ENCODE measurements at places on chromosomes 7 and 10.

DNA sequence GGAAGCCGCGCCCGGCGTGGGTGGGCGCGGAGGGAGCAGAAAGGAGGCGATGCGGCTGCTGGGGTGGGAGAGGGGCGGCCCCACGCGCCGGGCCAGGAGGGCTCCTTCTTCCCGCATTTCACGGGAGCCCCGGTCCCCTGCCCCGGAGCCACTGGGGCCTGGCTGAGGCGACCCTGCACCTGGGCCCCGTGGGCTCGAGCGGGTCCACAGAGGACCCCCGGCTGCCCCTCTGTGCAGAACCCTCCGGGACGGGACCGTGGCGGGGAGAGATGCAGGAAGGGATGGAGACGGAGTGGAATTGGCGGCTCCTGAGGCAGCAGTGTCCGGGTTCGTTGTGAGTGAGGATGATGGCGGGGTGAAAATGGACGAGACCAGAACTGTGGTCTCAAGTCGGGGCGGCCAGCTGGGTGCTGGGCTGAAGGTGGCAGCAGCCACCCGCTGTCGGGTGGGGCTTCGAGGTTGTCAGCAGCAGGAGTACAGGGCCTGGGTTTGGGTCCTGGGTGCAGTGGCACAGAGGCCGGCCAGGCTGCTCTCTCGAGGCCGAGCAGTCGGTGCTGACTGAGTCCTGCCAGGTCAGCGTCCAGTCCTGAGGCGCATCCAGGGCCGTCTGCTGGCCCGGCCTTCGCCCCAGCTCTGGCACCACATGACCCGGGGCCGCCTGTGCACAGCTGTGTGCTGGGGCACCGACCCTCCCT, 80.4 kb downstream of the VIPR2 start:
- DNase-seq = no peak

- DNase-seq = no peak
Observed at GRCh38 chr10:9845075-9845474, 1172.6 kb upstream of the CELF2 start.

GRCh38 chr10:108631332-108631731, 1292.0 kb downstream of the XPNPEP1 start:
- DNase-seq = no peak

DNA sequence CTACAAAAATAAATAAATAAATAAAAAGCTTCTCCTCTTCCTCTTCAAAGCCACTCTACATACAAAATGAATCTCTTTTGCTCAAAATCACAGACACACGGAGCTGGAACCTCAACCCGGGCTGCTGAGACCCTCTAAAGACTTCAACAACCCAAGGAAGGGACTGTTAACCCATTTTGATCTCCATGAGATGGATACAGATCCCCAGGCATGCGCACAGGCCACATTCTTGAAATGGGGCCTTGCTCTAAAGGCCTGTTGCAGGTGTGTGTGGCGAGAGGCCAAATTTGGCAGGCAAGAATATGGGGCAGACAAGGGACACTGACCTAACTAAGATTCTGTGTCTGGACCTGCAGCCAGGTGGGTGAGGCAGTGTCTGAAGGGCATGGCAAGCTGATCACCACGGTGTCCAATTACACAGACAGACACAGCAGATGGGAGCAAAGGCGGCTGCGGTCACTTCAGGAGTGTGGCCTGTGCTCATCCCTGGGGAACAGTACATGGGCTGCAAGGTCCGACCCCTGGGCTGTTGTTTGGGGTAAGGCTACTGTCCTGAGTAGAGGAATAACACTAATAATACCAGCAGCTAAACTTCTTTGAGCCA, 219.8 kb downstream of the HECW1 start:
- DNase-seq = no peak

- DNase-seq = no peak
Observed at GRCh38 chr10:132714986-132715775, 70.8 kb downstream of the NKX6-2 start.

DNA sequence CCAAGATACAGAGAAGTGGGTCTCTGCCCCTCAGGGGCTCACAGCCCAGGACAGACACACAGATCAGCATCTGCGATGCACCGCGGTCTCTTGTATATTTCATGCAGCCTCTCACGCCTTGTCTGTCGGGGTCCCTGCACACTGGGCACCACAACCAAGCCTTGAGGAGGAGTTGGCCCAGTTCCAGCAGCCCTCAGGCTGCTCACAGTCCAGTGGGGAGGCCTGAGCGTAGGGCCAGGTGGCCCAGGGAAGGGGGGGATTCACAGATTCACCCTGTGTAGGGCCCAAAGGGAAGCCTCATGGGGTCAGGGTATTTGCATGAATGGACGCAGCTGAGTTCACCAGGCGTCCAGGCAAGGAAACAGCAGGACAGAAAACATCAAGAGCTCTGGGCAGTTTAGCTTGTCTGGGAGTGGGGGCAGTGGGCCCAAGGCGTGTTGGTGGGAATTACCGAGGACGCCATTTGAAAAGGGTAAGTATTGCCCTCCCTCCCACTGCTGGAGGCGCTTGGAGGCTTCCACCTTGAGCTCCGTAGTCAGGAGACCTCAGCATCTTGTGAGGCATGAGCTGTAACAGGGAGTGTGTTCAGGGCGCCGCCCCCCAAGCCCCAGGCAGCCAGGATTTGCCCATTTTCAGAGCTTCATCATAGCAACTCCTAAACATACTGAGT, 129.1 kb upstream of the CHST15 start:
- no peak for DNase-seq

DNA sequence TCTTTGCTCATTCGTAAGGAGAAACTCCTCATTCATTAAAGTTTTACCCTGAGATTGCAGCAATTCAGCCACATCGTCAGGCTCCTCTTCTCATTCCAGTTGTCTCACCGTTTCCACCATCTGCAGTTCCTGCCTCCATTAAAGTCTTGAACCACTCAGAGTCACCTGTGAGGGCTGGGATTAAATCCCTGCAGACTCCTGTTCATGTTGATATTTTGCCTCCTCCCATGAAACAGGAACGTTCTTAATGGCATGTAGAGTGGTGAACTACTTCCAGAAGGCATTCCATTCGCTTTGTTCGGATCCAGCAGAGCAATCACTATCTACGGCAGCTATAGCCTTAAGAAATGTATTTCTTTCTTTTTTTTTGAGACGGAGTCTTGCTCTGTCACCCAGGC, 96.5 kb upstream of the FAM20C start:
- no peak for DNase-seq

DNA sequence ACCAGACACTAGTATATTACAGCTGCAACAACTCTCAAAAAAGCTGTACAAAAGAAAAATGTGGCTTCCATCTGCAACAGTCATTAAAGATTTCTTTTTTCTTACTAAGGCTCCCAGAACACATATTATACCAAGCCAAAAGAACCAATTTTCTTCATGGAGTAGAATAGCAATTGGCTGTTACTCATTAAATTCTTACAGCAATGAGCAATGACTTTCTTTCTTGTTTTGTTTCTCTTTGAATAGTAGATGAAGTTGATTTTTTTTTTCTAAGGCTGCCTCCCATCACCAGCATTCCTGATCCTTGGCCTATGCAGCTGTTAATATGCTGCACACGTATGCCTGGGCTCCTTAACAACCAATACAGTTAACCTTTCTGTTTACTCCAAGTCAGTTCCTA, 36.6 kb upstream of the SPOCK2 start:
- peak; percentile 72 for DNase-seq

DNA sequence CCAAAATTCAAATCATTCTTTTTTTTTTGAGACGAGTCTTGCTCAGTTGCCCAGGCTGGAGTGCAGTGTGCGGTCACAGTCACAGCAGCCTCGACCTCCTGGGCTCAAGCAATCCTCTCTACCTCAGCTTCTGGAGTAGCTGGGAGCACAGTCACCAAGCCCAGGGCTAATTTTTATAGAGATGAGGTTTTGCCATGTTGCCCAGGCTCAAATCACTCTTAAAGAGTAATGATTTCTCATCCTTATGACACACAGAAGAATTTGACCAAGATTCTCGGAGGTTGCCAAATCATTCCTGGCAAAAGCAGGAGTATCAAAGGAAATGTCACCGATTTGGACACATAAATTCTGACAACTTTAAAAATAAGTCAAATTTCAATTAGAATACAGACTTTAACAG, 39.1 kb downstream of the SIRT1 start:
- DNase-seq = peak; percentile 89

GRCh38 chr10:53135213-53135896, 362.8 kb upstream of the MBL2 start:
- no peak for DNase-seq

DNA sequence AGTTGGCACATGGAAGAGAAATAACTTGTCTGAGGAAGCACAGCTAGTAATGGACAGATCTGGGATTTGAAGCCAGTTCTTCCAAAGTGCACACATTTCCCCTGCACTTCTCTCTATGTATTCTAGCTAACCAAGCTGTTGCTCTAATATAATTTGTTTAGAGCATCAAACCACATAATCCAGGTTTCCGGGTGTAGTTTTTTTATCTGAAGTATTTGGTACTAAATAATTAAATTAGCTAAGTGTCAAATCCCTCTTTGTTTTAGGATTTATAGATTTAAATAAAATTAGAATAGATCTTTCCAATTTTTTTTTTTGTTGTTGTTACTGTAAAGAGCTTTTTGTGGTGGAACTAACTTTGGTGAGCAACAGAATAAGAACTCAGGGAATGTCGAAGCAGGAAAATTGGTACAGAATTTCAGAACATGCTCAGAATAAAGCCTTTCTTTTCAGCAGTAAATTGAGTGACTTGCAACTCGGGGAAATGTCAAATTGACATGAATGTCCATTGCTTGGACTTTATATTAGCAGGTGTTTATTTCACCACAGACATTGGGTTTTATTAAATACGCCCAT, 33.7 kb downstream of the CAMK1D start:
- no peak for DNase-seq

GRCh38 chr7:90988516-90988915, 275.7 kb upstream of the FZD1 start:
- DNase-seq = no peak

DNA sequence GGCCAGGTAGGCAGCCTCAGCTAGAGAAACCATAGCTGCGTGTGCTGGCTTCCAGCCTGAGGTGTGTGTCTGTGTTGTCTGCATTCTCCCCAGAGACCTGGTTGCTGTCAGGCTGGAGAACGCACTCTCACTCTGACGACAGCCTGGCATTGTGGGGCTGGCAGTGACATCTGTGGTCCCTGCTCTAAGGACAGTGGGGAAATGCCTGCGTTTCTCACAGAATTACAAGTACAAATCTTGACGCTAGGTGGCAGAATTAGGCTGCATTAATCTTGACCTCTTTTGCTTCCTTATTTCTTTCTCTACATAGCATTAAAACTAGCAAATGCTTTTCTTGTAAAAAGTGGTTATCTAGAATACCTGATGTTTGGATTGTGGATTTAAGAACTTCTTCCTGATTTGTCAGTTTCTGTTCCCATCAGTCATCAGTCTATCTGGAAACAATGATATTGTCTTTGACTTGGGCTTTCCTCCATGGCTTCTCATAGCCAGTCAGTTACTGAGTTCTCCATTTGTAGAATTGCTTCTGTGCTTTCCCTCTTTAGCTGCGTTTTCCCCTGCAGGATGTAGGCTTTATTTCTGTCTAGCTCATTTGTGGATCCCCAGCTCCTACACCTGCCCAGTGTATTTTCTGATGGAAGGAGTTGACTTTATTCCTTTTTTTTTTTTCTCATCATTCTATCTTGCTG, 86.0 kb downstream of the FANK1 start:
- peak; percentile 79 for DNase-seq

DNA sequence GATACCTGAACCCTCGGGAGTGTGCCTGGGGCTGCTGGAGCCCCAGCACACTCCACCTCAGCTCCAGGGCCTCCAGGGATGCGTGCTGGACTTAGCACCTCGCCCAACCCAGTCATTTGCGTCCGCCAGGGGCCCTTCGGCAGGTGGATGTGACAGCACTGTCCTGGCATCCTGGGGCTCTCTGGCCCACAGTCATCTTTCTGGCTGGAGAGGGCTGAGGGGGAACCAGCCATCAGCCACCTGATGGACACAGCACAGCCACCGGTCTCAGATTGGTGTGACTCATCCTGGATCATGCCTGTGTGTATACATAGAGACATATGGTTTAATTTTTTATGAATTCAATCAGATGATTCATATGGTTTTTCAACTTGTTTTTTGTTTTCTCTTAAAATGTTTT, 11.1 kb downstream of the ZNF775 start:
- peak; percentile 31 for DNase-seq

DNA sequence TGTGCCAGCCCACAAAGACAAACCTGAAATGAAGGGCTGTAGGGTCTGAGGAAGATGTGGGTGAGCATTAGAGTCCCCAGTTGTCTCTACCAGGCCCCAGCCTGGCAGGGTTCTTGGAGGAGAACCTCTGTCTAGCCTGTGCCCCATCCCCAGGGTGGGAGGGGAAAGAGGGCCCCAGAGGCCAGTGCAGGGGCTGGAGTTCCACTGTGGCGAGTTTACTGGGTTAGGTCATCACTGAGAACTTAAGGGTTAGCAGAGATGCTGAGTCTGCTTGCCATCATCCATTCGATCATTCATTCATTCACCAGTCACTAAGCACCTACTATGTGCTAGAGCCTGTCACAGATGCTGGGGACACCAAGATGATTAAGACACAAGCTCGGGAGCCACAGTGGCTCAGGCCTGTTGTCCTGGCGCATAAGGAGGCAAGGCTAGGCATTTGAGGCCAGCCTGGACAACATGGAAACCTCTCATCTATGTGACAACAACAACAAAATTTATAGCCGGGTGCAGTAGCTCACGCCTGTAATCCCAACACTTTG, 2.6 kb downstream of the ANKRD2 start:
- peak; percentile 33 for DNase-seq

DNA sequence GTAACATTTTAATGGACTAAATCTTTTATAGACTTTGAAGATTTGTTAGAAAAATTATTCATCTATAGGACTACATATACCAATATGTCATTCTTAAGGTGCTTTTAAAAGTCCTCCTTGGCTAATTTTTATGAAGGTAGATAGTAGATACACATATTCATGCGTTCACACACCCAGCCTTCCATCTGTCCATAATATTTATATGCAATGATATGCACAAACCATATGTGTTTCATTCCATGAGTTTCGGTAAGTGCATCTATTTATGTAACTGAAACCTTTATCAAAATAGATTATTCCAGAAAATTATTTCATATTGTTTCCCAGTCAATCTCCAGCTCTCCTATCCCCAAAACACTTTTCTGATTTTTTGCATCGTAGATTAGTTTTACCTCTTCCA, 101.7 kb downstream of the ANLN start:
- DNase-seq = no peak

DNA sequence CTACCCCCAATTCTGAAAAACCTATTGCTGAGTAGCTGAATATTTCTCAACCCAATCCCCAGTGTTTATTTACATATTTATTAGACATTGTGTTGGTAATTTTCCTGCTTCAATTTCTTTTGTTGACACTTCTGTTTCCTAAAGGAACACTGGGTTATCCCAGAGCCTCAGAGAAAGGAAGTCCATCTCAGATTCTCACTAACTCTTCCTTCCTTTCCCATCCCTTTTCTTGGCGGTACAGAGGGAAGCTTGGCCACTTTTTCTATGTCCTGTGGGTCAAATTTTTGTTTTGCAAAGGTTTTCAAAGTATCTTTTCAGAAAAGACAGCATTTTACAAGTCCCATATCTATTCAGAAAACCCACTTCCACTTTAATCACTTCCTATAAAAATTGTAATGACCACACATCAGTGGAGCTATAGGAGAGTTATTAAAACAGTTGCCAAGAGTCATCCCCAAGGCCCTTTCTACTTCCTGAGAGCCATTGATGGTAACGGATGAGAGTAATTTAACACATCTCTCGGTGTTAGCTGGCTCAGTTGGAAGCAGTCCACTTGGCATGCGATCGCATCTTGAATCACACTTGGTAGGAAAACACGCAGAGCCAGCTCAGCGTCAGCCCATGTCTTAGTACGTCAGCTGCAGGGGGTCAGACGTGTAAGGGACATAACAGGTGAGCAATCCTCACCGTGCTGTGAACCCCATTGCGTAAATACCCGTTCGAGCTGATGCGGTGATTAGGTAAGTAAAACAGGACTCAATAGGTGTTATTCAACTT, 231.1 kb upstream of the ADARB2 start:
- no peak for DNase-seq

GRCh38 chr10:112525200-112525599, 78.2 kb downstream of the VTI1A start:
- DNase-seq = peak; percentile 44
